ENCODE measurements at places on chromosomes 1 and 21.
A peak's percentile ranks its signal among the peaks of the same experiment; 100 is the strongest.

DNA sequence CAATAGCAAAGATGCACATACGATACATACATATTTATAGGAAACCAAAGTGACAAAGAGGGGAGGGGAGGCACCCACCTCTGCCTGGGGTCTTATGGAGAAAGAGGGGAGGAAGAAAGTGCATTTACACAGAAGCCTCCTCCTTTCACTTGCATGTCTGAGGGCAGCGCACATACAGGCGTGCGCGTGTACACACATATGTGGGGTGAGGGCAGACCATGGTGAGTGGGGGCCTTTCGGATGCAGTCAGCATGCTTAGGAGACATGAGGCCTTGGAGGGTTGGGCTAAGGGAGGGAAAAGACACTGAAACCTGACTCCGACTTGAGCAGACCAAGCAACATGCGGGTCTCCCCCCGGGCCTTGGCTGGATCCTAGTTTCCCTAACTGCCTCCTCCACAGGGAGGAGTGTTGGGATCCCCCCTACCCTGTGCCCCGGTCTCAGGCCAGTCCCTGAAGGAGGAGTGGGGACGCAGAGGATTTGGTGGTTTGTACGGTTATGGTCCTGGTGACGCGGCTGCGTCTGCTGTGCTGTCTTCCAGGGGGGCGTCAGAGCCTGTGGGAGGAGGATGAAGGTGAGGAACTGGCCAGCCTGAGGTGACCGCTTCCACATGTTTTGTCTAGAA, 15.2 kb downstream of the LRRC71 start:
- DNase-seq, result no peak

GRCh38 chr1:10968411-10968826, 44.0 kb upstream of the TARDBP start:
- DNase-seq, result no peak

- DNase-seq, result no peak
Observed at GRCh38 chr1:210617293-210617692, 288.6 kb downstream of the HHAT start.

DNA sequence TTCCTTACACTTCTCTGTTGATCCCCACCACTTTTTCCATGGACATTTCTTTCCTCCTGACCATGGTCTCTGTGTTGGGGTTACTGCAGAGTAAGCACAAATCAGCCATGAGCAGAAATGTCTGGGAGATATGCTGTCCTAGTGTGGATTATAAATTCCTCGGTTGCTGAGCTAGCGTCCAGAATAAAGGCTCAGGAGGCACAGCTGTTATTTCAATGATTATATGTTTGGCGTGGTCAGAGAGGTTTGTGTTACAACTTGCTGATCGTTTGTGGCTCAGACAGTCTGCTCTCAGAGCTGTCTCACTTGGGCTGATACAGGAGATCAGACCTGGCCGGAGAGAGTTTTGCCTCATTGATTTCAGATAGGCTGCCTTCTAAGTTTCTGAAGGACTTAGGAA, 37.5 kb upstream of the LAMC2 start:
- no peak for DNase-seq

GRCh38 chr1:198776602-198777029, 137.8 kb downstream of the PTPRC start:
- DNase-seq, result peak; percentile 44

DNA sequence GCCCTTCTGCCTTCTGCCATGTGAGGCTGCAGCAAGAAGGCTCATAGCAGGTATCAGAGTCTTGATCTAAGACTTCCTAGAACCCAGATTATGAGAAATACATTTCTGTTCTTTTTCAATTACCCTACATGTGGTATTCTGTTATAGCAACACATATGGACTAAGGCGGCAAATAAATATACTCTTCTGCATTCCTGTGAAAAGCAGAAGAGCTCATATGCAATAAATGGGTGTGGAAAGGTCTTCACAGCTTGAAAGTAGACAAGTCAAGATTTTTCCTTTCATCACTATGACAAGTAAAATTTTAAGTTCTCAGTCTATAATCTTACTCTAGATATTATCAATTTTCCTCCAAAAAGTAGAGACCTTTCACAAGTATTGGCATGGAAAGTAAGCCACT, 36.6 kb downstream of the TNFSF18 start:
- no peak for DNase-seq
